T-helper 9 cell (primary cell): ENCODE measurements at places on chromosomes 11 and 22.

- no peak for DNase-seq
Observed at GRCh38 chr11:3732671-3733436, 61.7 kb upstream of the CHRNA10 start.

- DNase-seq, result no peak
Observed at GRCh38 chr11:128297091-128297651, 290.2 kb downstream of the ETS1 start.

DNA sequence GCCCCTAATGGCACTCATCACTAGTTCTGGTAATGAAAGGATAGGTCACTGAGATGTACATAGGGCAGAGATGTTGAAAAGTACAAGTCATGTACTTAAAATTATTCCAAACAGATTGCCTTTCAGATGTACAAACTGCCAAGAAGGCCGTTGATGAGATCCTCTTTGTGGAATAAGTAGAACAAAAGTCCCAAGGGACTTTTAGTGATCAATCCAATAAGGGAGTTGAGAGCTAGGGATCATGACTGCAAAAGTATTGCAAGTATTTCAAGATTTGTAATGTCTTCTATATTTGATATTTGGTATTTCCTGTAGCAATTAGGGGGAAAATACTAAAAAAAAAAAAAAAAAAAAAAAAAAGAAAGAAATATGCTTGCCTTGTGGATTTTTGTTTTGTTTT is 82.2 kb downstream of the ATG16L2 start:
- DNase-seq, result no peak

- DNase-seq, result no peak
Observed at GRCh38 chr22:17269607-17270261, 50.5 kb upstream of the ADA2 start.

DNA sequence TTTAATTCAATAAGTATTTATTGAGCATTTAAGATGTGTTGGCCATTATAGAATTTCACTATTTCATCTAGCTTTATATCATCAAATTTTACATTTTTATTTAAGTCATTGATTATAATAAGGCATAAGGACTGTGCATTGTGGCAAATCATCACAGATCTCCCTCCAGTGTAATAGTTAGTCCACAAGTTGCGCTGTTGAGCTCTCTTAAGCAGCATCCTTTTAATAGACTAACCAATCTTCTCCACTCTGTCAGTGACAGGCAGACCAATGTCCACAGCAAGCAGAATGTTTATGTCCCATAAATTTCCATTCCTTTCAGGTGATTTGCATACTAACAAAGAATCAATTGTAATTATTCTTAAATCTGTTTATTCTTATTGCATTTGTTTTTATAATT is 595.3 kb upstream of the CCDC90B start:
- no peak for DNase-seq

DNA sequence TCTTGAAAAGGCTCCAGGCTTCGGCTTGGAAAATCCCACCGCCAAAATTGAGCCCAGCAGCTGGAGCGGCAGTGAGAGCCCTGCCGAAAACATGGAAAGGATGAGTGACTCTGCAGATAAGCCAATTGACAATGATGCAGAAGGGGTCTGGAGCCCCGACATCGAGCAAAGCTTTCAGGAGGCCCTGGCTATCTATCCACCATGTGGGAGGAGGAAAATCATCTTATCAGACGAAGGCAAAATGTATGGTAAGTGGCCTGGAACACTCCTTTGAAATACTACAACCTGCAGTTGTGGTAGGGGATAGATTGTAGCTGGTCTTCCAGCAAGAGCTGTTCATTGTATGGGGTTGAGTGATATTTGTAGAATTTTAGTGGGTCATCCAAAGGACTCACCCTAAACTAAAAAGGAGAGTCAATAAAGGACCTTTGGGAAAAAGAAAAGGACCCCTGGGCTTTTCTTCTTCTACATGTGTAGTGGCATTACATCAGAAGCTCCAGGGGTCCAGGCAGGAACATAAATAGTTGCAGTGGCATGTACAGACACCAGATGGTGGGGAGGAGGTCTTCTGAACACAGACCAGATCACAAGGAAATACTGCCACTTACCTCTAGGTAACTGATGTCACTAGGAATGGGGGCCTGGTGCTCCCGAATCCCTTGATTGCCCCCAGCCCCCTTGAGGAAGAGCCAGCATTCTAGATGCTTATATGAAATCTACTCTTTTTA is 90.1 kb downstream of the TEAD1 start:
- DNase-seq, result no peak
